ENCODE measurements at places on chromosomes 16 and 17.

GRCh38 chr17:31787857-31788570 lies 71.0 kb downstream of the COPRS start:
- no peak for DNase-seq

DNA sequence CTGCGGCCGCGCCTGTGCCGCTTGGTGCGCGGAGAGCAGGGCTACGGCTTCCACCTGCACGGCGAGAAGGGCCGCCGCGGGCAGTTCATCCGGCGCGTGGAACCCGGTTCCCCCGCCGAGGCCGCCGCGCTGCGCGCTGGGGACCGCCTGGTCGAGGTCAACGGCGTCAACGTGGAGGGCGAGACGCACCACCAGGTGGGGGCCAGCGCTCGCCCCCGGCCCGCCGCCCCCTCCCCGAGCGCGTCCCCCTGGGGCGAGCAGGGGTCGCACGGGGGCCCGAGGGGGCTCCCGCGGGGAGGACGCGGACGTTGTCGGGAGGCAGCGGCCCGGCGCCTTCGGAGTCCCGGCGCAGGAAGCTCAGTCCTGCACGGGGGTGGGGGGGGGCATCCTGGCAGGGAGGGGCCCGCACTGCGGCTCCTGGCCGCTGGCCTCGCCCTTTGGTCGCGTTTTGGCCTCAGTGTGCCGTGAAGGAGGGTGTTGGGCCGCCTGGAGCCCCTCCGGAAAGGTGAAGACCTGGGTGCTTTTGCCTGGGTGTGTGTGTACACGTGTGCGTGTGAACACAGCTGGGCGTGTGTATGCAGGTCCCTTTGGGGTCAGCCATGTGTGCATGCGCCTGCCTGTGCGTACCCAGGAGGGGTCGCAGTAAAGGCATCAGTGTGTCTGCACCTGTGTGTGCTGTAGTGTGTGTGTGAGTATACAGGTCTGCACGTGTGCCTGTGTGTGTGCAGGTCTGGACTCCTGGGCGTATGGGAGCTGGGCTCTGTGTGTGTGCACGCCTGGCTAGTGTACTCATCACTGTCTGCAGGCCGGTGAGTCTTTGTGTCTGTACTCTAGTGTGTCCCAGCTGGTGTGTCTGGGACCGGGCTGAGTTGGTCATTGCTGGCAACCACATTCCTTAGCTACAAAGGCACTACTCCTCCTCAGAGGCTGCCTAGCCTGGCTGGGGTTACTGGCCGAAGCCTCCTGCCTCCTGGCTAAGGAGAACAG lies 615 bp downstream of the NHERF2 start:
- DNase-seq = no peak

GRCh38 chr16:63978240-63978639 lies 1143.6 kb downstream of the CDH11 start:
- DNase-seq = no peak

- no peak for DNase-seq
These were observed 52.6 kb downstream of the CYB5B start for GRCh38 chr16:69476920-69477443.

DNA sequence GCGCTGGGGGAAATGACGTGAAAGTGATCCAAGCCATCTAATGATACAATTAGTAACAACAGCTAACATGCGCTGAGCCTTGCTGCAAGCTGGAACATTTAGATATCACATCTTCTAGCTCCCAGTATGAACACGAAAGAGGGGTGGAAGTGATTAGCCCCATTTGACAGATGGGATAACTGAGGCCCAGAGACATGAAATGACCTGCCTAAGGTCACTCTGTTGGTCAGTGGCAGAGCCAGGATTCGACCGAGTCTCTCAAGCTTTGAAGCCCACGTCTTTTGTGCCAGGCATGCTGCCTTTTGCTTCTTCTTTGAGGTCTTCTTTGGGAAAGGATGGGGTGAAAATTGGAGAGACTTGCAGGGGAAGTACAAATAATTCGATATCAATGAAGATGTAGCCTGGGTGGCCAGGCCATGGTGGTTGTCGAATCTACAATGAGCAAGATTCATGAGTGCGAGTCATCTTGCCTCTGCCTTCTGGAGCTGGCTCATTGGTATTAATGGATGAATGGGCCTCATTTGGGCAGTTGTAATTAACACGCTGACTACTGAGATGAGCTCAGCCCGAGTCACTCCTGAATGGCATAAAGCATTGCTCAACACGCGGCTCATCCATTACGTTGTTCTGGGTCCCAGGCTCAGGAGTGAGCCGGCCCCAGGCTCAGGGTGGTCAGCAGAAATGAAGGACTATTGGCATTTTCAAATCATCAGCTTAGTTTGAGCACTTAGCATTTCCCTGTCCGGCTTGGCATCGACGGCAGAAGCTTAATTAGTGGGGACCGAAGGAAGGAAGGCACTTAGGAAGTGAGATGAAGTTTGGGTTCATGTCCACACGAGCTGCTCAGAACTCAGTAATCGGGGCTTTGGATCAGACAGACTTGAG lies 28.0 kb upstream of the GPRC5B start:
- no peak for DNase-seq

- no peak for DNase-seq
These were observed 22.3 kb upstream of the ZFPM1 start for GRCh38 chr16:88430524-88431446.

Data from stimulated activated CD4-positive, alpha-beta T cell treated with anti-CD3 and anti-CD28 coated beads, TNF-alpha, amount 100 ng/mL, for 24 hours (primary cell).